GM04504 (cell line): ENCODE measurements at places on chromosomes 13 and 19.

- no peak for DNase-seq
Observed at GRCh38 chr13:37270226-37271001, 164.9 kb upstream of the CSNK1A1L start.

GRCh38 chr19:810077-810855 is 11.5 kb downstream of the PLPPR3 start:
- no peak for DNase-seq

- no peak for DNase-seq
Observed at GRCh38 chr19:14654786-14655560, 19.7 kb downstream of the ADGRE3 start.

GRCh38 chr19:53057904-53058580 is 13.5 kb downstream of the ERVV-2 start:
- no peak for DNase-seq

DNA sequence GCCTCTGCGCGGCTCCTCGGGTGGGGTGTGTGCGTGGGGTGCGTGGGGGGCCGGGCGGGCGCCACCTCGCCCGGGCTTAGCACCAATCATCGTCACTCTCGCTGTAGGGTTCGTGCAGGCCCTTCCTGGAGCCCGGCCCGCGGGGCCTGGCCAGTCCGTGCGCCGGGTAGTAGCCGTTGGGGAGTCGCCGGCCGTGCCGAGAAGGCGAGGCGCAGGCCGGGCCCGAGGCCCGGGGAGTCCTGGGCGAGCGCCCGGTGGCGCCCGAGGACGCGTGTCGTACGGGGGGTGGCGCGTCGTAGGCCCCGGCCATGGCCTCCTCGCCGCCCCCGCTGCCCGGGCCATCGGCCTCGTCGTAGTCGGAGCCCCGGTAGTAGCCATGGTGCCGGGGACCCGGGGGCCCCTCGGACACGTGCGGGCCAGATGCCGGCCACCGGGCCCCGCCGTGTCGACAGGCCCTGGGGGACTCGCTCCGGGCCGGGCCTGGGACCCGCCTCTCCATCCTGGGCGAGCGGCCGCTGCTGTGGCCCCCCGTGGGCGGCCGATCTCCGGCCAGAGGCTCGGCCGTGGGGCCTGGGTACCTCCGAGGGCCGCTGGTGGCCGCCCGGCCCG is 57.1 kb downstream of the IER2 start:
- DNase-seq, result peak; percentile 56

GRCh38 chr13:80040196-80040980 is 300.5 kb downstream of the SPRY2 start:
- peak; percentile 89 for DNase-seq

- DNase-seq, result no peak
Observed at GRCh38 chr13:95677564-95678266, 776 bp downstream of the DNAJC3 start.
